HS-27A (cell line): ENCODE measurements at places on chromosomes 5 and 9.

DNA sequence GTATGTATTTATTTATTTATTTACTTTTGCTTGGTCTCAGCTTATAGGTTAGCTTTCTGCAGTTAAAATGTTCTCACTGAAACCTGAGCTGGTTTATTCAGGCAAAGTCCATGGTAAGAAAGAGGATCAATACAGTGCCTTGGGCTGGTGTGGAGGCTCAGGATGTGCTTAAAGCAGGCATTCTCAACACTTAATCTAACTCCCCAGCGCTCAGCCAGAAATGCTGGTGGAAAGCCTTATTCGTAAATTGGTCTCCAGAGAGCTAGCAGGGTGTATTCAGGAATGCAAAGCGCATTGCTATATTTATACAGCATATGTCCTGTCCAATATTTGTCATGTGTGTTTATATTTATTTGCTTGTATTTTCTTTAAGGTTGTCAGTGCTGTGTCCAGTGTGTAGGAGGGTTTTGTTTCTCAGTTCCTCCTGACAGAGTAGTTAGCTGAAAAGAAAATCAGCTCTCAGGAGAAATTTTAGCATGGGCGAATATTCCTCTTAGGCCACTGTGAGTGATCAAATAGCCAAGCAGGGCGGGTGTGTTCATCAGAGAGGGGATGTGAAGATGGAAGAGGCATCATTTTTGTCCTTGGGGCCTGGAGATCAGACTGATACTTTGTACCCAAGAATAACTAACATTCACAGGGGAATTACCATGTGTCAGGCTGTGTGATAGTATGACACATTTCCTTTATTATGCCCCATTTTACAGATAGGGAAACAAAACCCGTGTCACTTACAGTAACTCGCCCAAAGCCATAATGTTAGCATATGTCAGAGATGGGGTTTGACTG, 65.8 kb downstream of the DOCK2 start:
- DNase-seq, result no peak

DNA sequence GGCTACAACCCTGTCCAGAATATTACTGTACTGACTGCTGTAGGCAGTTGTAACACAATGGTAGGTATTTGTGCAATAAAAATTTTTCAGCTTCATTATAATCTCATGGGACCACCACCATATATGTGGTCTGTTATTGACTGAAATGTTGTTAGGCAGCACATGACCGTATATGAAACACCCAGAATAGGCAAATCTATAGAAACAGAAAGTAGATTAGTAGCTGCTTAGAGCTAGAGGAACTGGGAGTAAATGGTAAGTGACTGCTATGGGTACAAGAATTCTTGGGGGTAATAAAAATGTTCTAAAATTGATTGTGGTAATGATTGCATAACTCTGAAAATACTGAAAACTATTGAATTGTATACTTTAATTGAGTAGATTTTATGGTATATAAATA, 185.7 kb downstream of the ESM1 start:
- DNase-seq, result no peak

- no peak for DNase-seq
These were observed 73.7 kb downstream of the PPARGC1B start for GRCh38 chr5:149803641-149804468.

GRCh38 chr5:75461679-75462078, 49.8 kb downstream of the CERT1 start:
- DNase-seq, result no peak

GRCh38 chr5:178123966-178124925, 6.6 kb upstream of the RMND5B start:
- no peak for DNase-seq

DNA sequence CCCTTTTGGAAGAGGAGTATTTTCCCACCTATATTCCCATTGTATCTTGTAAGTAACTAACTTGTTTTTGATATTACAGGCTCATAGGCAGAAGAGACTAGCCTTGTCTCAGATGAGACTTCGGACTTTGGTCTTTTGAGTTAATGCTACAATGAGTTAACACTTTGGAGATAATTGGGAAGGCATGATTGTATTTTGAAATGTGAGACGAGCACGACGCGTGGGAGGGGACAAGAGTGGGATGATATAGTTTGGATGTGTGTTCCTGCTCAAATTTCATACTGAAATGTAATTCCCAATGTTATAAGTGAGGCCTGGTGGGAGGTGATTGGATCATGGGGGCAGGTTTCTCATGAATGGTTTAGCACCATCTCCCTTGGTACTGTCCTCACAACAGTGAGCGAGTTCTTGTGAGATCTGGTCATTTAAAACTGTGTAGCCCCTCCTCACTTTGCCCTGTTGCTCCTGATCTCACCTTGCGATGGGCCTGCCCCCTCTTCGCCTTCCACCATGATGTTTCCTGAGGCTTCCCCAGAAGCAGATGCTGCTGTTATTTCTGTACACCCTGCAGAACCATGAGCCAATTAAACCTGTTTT, 721.5 kb upstream of the CTNND2 start:
- no peak for DNase-seq

GRCh38 chr5:167071981-167072610, 1219.3 kb upstream of the WWC1 start:
- DNase-seq, result no peak

DNA sequence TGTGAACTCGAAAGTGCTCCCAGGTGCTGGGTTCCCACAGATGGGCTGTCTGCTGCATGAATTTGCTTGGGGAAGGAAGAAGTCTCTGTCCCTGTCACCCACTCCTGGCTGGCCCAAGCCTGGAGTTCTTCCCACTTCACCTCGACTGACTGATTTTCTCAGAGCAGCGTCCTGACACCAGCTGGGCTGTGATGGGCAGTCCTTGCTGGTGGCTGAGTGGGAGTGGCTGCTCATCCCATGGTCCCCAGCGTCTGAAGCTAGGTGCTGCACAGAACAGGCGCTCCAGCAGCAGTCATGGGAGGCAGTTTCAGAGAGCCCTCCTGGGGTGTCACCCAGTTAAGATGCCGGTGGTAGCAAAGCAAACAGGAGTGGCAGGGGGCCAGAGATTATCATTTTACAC, 10.1 kb upstream of the NEURL1B start:
- DNase-seq, result no peak

DNA sequence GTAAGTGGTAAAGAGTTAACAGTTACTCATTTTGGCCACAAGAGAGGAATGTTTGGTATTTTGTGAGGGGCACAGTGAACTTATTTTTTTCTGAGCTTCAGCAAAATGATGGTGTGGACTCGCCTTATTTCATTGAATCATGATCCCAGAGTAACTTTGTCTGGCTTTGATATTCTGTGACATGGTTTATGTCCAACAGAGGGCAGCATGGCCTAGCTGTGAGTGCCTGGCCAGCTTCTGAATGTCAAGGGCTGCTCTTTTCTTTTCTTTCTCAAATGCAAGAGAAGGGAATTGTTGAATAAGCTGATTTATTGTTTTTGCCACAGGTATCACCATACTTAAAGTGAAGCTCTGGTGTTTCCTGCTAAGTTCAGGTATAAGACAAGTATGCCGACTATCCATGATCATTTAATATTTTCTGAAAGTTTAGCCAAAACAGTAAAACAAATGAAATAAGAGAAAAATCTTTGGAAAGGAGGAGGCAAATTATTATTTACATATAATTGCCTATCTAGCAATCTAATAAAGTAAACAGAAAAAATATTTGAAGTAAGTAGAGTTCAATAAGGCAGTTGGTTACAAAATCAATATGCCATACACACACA, 31.7 kb downstream of the MRPL22 start:
- peak; percentile 2 for DNase-seq

GRCh38 chr9:19493174-19493811, 84.5 kb downstream of the ACER2 start:
- no peak for DNase-seq

DNA sequence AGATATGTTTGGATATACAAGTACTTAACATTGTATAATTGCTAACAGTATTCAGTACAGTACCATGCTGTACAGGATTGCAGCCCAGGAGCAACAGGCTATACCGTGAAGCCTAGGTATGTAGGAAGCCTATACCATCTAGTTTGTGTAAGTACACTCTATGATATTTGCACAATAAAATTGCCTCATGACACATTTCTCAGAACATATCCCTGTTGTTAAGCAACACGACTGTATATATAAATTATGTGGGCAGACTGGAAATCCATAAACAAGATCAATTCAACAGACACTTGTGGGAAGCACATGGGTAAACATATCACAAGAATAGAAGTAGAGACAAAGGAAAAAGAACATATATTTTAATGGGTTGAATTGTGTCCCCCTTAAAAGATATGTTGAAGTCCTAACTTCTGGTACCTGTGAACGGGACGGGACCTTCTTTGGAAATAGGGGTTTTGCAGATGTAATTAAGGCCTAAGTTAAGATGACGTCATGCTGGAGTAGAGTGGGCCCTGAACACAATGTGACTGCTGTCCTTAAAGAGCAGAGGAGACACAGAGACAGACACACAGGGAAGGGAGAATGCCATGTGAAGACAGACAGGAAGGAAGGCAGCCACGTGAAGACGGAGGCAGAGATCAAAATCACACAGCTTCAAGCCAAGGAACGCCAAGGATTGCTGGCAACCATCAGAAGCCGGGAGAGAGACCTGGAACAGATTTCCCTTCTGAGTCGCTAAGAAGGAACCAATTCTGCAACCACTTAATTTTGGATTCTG, 76.3 kb downstream of the SCAI start:
- DNase-seq, result no peak

GRCh38 chr5:149489605-149490037, 61.6 kb downstream of the CSNK1A1 start:
- DNase-seq, result no peak

- DNase-seq, result no peak
These were observed 19.7 kb upstream of the ABL1 start for GRCh38 chr9:130815242-130815808.

DNA sequence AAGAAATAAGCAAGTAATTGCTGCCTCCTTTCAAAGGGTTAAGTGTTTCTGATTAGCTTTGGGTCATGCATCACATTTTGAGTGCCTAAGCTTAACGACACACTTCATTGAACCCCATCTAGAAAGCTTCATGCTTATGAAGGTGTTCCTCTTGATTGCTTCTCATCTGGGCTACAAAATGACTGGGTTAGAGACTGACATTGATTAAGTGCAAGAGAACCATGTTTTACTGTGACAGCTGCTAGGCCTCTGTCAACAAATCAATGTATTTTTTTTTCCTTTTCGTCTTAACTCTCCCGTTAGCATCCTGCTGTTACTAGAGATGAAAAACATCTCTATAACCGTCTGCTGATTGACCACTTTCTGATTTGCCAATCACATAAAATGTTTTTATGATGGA, 725.0 kb downstream of the TLE1 start:
- DNase-seq, result no peak

GRCh38 chr5:20522905-20523482, 535.0 kb upstream of the CDH18 start:
- DNase-seq, result no peak

GRCh38 chr9:120892748-120893610, 16.0 kb upstream of the PHF19 start:
- DNase-seq, result no peak

GRCh38 chr5:132498686-132499271, 8.2 kb upstream of the IRF1 start:
- no peak for DNase-seq

DNA sequence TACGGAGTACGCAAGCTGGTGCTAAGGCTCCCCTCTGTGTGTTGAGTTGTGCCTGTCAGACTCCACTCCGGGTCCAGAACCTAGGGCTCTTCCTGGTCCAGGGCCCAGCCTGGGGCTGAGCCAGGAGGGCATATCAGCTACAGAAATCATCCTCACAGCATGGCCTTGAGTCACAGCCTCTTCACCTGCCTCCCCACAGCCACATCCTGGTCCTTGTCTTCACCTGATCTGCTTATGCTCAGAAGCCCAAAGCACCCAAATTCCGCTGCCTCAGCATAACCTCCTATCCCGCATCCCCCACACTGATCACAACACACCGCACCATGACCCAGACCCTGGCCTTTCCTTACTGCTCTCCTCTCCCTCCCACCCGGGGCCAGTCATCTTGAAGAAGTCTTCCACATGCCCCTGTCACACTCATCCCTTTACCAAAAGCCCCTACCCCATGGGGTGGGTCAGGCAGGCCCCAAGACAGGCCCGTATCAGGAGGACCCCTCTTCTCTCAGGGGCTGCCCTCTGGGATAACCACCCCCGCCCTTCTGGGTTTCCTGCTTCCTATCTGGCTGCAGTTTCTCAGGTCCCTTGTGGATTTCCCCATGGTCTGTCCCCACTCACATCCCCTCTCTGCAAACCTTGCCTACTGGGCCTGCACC, 1.3 kb upstream of the IL3 start:
- no peak for DNase-seq

DNA sequence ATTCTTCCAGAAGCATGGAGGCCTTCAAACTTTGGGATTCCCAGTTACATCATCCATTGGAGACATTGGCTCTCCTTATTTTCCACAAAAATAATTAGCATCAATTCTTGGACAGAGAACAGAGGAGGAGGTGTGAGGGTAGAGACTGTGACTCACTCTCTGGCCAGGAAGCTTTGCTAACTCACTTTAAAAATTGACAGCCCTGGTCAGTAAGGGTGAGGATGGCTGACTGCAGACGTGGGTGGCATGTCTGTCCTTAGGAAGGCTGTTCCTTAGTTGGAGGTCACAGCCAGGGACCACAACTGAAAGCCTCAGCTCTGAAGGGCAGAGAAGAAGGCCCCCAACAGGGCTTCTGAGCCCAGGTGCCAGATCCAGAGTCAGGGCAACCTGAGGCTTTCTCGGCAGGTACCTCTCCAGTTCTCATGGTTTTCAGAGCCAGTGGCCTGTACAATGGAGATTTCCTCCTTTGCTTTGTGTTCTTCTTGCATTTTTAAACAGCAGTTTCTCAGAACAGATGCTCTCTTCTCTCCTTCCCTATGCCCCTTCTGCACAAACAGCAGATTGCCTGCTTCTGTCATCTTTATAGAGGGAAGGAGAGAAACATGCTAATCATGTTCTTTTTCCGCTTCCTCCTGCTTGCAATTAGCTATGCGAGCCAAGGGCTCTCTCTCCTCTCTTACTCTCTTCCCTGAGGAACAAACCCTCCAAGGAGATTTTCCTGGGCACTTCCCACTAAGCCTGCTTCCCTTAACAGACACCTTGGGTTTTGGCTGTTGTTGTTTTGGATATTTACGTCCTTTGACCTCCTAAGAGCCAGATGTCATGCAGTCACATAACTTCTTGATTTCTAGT, 92.5 kb upstream of the ZNF366 start:
- no peak for DNase-seq

DNA sequence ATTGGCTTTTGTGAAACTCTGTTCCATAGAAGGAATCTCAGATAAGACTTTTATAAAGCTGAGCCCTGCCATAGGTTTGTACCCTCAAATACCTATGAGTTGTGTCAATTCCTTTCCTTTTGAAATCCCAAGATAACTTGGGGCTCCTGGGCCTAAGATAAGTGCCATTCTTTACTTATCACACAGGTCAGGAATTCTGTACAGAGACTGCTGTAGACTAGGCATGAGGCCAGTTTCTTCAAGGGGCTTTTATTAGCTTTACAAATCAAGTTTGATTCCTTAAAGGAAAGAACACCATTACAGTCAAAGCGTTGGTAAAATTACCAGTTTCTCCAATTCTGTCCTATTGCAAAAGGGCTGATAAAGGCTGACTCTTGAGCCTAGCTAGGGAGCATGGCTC, 39.2 kb downstream of the SHC3 start:
- DNase-seq, result no peak

DNA sequence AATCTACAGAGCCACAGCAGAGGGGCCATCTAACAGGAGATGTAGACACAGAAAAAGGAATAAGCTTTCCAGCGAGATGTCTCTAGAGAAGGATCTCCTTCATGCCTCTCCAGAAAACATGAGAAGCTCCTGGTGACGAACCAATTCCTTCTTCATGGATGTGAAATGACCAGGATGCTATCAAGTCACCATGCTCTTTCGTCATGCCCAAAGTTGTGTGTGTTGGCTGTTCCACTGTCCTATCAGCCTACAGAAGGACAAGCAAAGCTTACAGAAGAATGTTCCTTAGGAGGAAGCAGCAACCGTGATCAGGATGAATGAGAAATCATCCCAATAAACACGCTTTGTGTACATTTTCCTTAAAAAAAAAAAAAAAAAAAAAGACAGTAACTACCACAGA, 54.4 kb downstream of the ALDH7A1 start:
- no peak for DNase-seq
